Mucosa of gallbladder (tissue), 1 donor: ENCODE measurements at places on chromosomes 11 and 22. TPM values are rescaled to one million over a fixed set of nuclear protein-coding genes. Genes with fewer than 3 reads are reported as not detected.
A peak's percentile ranks its signal among the peaks of the same experiment; 100 is the strongest.

GRCh38 chr22:43897751-43898261 is 6.0 kb upstream of the PNPLA5 start:
- peak; percentile 40 for DNase-seq

DNA sequence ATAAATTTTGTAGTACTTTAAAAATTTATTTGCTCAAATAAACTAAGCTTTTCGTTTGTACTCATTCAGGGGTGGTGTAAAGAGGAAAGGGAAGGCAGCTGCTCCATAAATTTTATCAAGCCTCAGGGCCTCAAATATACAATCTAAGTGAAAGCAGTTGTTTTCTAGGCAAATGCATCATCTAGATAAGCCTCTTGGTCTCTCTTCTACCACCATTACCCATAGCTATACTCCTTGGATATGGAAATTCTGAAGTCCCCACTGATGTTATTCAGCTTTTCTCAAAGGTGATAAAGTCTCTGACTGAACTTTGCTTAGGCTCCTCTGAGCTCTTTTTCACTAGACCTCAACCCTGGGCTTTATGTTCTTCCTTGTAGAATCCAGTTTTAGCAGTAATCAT is 1313.1 kb downstream of the JRKL start:
- no peak for DNase-seq

DNA sequence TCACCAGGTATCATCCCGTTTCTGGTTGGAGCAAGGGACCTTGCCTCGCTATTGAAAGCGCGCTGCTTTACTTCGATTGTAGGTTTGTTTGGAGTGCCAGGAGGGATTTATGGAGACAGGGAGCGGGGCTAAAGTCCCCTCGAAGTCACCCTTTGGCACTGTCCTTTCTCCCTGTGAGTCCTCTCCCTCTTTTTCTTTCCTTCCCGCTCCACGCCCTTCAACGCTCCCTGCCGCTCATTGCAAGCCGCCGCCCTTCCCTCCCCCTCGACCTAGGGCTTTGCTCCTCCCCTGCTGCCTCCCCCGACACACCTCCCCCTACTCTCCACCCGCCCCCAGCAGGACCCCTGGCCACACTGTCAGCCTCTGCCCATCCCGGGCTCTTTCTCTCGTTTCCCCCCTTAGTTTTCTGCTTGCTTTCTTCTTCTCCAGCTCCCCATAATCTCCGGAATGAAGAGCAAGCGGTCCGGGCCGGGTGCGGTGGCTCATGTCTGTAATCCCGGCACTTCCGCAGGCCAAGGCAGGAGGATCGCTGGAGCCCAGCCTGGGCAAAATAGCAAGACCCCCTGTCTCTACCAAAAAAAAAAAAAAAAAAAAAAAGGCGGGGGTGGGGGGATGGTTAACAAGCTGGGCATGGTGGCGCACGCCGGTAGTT is 41.0 kb downstream of the AHNAK start:
- no peak for DNase-seq

Gene ART1
- not detected for total RNA-seq
